ENCODE measurements at places on chromosomes 12 and 14.

DNA sequence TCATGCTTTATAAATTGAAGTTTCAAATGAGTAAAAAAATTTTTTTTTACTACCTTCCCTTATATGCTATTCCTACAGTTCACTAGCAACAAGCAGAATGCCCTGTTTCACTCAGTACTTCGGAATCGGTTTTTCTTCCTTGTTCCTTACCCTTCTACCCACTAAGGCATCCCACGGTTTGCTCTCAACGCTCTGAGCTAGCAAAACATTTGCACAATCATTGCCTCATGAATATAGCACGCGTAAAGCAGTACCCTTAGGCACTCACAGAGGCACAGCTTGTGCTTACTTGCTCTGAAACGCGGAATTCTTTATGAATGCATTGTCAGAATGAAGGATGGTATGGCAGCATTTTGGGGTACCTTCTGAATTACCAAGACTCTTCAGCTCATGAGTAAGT lies 45.0 kb downstream of the PPP1R13B start:
- no peak for DNase-seq

DNA sequence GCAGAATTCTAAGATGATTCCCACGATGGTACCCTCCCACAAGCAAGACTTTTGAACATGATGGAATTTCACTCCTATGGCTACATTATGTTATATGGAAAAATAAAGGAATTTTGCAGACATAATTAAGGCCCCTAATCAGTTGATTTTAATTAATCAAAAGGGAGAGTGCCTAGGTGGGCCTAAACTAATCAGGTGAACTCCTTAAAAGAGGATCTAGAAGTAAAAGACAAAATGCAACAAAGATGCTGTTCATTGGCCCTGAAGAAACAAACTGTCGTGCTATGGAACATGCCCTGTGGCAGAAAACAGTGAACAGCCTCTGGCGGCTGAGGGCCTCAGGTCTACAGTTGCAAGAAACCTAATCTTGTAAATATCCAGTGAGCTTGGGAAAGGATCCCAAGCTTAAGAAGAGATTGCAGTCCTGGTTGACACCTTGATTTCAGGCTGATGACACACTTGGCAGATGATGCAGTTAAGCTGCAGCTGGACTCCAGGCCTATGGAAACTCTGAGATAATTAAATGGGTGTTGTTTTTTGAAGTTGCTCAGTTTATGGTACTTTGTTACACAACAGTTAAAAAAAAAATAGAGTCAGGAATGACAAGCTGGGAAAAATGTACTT lies 13.8 kb downstream of the TMCC3 start:
- no peak for DNase-seq

DNA sequence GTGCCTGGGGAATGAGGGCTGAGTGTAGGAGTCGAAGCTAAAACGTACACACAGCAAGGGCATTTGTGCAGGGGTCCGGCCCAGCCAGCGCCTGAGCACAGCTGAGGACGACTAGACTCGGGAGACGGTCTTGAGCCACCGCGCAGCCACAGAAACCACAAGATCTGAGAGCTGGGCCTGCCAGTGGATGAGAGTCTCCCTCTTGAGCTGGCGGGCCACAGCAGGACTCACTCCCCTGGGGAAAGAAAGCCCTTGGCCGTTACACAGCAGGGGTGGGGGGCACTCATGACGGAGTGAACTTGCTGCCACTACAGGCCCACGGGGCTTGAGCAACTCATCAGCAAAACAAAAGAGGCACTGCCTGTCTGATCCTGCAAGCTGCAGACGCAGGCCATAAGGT lies 23.0 kb downstream of the STX2 start:
- DNase-seq: no peak

- no peak for DNase-seq
Measured at GRCh38 chr12:115235880-115236279, 551.9 kb upstream of the TBX3 start.

DNA sequence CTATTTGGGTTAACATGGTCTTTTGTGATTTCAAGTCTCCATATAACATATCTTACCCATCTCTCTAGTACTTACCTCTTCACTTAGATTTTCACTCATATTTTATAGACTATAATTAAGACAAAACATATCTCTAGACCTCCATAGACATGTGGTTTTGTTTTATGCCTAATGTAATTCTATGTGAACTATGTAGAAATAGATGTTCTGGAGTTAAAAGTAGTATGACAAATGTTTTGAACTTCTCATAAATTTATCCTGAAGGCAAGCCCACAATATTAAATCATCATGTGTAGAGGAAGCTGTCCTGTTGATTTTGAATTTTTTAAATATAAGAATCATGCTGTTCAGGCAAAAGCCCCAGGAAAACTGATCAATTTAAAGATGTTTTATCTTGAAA lies 169.2 kb downstream of the SYT1 start:
- no peak for DNase-seq

- peak; percentile 48 for DNase-seq
Measured at GRCh38 chr14:25537846-25538455, 488.0 kb upstream of the STXBP6 start.
